ENCODE measurements at places on chromosomes 6 and 20.

- DNase-seq = no peak
These were observed 202.9 kb downstream of the SYNDIG1 start for GRCh38 chr20:24672181-24672880.

GRCh38 chr20:57104113-57104512 is 162.3 kb downstream of the BMP7 start:
- DNase-seq = no peak

- DNase-seq = no peak
These were observed 332.9 kb downstream of the CDKAL1 start for GRCh38 chr6:20866935-20867703.

GRCh38 chr20:52110456-52110855 is 81.1 kb downstream of the ZFP64 start:
- DNase-seq = no peak

GRCh38 chr6:47375426-47375825 is 65.7 kb upstream of the TNFRSF21 start:
- no peak for DNase-seq

DNA sequence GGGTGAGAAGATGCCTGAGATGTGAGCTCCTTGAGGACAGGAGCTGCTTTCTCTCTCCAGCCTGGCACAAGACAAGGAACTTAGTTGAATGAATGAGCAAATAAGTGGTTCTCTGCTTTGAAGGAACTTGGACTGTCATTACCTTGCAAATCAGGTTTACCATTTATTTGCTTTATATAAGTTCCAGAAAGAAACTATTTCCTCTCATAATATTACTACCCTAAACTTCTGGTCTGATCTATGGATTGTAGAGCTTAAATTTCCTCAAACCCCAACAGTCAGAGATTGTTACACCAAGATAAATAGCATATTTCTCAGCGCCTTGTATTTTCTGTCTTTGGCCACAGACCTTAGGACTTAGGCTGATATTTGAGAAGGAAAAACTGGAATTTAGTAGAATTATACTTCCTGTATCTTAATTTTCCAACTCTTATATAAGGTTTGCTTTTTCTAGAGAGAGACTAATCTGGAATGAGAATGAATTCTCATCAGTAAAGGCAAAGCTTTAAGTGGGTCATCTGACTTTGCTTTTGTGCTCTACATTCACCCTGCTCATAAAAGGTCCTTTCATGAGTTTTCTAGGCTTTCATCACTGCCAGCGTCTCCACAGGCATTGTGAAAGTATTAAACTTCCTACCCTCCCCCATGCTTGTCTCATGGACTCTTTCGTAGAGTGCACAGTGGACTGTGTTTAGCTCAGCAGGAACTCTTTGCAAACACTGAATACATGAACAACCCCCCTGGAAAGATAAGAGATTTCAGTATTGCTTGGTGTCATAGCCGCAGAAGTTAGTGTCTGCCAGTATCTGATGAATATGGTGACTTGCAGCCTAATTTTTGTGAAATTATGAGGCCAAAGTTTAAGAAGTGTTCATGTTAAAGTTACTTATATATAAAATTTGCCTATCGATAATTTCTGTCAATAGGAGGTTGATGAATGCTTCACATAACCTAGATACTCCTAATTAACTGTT is 74.0 kb downstream of the PTPRA start:
- no peak for DNase-seq

DNA sequence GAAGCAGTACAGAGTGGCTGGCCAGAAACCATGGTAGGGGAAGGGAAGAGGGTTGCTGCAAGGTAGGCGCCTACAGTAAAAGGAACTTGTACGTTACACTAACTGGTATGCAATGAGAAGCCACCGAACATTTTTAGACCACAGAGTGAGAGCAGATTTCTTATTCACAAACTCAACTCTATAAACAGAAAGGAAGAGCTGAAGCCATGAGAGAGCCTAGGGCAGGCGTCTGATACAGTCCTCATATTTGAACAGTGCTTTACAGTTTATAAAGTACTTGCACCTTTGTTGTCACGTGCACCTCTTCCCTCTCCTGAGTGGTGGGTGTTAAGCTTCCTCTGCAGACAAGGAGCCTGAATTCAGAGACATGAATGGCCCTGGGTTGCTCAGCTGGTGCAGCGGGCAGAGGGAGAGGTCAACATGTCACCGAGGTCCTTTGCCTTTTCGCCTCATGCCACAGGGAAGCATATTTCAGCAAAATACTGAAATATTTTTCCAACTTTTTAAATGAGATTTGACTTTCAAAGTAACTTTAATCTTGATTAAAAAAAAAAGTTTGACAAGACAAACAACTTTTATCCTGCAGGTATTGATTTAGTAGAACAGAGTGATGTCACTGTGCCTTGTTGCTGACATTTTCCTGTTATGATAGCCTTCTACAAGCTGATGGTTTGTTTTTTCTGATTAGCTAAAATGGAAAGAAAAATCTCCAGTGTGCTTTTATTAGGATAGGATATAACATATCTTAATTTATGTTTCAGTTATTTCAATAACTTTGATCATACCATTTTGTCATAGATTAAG is 23.8 kb downstream of the UST start:
- no peak for DNase-seq

- DNase-seq = no peak
These were observed 13.4 kb downstream of the NAPB start for GRCh38 chr20:23407781-23408464.

DNA sequence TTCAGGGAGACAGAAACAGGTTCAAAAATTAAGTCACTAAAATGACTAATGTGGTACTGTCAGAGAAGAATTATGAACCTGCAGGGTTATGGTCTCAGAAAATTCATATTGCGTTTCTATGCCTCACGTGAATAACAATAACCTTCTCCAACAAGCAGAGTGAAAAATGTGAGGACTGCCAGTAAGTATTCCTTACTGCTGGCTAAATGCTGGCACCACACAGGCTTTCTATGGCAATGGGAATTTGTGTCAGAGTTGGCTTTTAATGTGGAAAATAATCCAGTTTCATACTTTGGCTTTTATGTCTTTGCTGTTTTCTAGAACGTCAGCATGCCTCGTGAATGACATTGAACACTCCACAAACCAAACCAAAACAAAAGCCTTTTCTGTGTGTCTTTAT is 656.0 kb downstream of the KIF16B start:
- no peak for DNase-seq

DNA sequence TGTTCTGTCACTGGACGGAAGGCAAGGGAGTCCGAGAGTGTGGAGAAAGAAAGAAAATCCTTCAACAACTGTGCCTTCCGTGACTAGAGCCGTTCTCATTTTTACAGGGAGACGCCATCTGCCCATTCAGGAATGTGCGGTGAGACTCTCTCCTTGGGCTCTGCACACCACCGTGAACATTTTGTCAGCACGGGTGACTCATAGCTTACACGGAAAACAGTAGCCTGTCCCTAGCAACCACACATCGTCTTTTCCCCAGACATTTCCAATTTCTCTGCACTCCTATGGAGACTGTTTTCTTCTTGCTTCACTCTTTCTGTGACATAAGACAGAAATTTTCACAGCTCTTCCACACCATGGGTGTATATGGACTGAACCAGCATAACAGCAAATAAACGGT is 55.1 kb downstream of the TBXT start:
- no peak for DNase-seq
